IPS DF 19.7 (cell line): ENCODE measurements at places on chromosomes 6 and 20.

GRCh38 chr20:45407067-45407745, 883 bp upstream of the DBNDD2 start:
- no peak for DNase-seq

DNA sequence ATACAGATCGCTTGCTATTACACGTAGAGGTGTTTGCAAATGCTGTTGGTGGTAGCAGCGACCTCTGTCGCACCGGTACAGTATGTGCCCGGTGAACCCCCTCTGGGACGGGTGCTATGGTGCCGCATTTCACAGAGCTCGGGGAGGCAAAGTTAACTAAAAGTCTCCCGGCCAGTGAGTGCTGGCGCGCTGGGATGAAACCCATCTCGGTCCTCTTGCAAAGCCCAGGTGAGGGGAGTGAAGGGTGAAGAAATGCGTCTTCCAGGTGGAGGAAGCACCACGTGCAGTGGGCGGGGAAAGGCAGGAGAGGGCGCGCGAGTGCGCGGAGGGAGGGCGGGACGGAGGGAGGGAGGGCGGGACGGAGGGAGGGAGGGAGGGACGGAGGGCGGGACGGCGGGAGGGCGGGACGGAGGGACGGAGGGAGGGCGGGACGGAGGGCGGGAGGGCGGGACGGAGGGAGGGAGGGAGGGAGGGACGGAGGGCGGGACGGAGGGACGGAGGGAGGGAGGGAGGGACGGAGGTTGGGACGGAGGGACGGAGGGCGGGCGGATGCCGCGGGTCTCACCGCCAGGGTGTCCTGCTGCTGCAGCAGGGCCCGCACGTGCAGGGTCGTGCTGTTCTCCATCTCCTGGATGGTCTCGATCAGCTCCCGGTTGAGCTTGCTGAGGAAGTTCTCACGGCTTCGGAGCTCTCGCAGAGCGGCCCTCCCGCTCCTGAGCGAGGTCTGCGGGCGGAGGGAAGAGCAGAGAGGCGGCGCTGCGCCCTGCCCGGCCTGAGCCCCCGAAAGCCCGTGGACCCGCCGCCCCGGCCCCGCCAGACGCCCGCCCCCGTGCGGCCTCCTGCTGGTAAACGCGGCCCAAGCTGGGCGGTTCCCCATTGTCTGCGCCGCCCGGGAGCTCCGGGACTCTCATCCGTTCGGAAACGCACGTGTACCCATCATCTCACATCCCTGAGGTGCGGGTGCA, 11.7 kb downstream of the C20orf96 start:
- DNase-seq: no peak

- DNase-seq: no peak
Measured at GRCh38 chr6:145798530-145798929, 16.1 kb downstream of the FBXO30 start.

DNA sequence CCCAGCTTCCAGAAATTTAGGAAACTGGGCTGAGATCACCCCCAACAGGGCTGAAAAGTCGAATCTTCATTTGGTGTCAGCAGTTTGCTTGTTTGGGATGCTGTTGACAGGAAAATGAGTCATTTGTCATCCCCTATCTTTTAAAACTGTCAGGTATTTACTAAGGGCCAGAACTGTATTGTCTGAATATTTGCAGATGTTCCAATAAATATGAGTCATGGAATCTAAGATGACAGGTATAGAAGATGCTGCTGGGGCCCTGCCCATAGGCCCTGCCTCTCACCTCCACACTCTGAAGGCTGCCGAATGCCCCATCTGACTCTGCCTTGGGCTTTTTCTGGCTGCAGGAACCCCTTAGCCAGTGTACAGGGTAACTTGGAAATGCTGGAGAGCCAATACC, 3.9 kb downstream of the ETV7 start:
- DNase-seq: no peak

DNA sequence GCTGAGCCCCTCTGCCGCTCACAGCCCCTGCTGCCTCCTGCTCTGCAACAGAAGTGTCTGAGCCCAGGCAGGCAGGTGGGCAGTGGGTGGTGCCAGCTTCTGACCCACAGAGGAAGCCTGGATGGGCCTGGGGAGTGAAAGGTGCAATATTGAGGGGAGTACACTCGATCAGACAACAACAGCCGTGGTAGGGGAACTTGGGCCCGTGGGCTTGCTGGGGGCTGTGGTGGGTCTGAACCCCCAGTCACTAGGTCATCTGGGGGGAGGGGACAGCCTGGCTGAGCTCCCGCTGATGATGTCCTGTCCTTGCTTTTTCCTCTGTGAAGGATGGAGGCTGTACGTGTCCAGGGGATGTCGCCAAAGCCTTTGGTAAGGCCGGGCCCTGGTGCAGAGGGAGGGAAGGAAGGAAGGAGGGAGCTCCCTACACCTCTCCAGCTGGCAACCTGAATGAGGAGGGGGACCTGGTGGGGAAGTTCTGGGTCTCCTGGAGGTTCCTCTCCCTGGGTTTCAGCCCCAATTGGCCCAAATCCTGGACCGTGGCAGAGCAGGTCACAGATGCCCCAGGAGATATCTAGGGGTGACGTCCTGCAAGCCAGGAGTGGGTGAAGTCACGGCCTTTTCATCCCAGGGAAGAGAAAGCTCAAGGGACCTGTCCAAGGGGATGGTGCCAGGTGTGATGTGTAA, 47.2 kb downstream of the GMPR start:
- DNase-seq: no peak

- no peak for DNase-seq
Measured at GRCh38 chr20:19375395-19375794, 163.0 kb downstream of the SLC24A3 start.

GRCh38 chr20:38804221-38804620, 1.3 kb upstream of the PPP1R16B start:
- no peak for DNase-seq

DNA sequence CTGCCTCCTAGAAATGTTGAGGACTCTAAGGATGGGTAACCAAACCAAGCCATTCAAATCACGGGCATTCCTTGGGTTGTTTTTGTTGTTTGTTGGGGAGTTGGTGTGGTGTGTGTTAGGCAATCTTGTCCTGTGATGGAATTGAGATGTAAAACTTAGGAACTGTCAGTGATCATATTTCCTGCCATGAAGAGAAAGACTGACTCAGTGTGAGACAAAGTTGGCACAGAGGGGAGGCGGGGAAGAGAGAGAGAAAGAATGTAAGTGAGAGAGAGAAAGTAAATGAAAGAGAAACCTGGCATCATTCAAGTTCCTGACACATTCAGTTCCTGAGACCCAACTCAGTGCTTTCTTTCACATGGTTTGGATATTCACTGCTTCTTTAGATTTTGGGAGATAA, 21.6 kb upstream of the FBXO30 start:
- no peak for DNase-seq

GRCh38 chr20:33964441-33964840, 29.3 kb upstream of the RALY start:
- DNase-seq: no peak

GRCh38 chr6:10655508-10656055, 38.8 kb downstream of the C6orf52 start:
- DNase-seq: no peak

GRCh38 chr20:50844430-50845100, 49.7 kb downstream of the BCAS4 start:
- DNase-seq: no peak

DNA sequence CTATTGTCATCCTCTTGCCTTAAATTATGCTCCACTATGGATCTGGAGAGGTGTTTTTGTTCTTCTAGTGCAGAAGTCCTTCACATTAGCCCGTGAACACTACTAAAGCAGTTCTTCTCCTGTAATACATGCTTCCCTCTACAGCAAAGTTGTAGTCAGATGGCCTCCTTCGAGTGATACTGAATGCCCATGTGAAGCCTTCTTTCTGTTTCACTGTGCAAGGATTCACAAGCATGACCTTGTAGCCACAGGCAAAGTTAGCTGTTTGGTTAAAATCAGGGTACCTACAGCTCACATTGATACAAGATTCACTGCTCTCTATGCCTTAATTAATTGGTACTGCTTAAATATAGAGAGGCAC, 47.6 kb downstream of the ARHGAP18 start:
- no peak for DNase-seq

GRCh38 chr6:74128536-74128935, 432.5 kb downstream of the CD109 start:
- DNase-seq: no peak

DNA sequence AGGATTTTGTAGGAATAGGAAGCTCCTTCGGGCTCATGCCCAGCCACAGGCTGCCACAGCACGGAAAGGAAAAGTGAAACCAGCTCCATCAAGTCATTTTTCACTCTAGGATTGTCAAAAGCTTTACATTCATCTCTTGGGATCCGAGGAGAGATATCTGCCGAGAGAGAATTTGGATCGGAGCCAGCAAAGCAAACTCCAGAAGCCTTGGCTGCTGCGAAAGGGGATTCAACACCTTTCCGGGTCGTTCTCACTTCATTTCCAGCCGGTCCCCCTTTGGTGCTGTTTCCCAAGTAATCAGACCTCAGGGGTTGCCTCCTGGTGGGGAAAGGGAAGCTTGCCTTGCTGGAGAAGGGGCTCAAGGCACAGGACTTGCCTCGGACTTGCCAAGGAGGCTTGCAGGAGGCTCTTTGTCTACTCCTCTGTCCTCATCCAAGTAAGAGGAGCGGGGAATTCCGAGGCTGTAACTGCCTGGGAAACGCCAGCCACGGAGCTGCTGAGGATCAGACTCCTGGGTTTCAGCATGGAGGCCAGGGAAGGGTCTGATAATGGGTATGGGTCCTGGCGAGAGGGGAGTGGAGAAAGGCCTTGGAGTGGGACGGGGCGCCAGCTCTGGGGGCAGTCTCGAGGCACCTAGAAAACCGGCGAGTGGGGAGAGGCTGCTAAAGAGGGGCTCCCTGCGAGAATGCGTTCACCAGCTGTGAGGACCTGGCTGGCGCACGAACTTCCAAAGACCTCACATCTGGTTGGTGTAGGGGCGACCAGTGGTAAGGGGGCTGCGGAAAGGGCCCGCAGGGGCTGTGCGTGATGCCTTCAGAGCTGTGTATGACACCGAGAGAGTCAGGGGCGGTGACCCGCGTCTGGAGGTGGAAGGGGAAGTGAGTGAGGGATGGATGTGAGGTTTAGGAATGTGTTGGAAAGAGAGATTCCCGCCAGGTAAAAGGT, 702 bp downstream of the ETV7 start:
- no peak for DNase-seq
